ENCODE measurements at places on chromosomes 16 and 17.

DNA sequence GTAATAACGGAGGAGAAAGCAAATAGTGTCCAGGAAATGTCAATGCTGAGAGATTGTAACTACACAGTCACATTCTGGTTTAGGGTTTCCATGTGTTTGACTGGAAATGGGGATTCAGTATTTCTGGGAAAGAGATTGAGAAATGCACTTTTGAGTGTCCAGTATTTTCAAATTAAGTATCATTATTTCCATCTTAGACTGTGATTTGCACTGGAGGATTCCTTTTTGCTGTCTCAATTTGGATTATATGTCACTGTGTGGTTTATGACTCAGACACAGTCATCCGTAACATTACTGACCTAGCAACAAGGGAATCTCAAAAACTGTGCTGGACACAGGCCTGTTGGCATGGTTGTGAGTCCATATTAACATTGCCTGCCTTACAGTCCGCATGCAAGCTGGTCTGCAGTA, 681.4 kb downstream of the CDH11 start:
- peak; percentile 94 for DNase-seq

- peak; percentile 86 for DNase-seq
Measured at GRCh38 chr17:7466639-7467341, 12.6 kb downstream of the ZBTB4 start.

DNA sequence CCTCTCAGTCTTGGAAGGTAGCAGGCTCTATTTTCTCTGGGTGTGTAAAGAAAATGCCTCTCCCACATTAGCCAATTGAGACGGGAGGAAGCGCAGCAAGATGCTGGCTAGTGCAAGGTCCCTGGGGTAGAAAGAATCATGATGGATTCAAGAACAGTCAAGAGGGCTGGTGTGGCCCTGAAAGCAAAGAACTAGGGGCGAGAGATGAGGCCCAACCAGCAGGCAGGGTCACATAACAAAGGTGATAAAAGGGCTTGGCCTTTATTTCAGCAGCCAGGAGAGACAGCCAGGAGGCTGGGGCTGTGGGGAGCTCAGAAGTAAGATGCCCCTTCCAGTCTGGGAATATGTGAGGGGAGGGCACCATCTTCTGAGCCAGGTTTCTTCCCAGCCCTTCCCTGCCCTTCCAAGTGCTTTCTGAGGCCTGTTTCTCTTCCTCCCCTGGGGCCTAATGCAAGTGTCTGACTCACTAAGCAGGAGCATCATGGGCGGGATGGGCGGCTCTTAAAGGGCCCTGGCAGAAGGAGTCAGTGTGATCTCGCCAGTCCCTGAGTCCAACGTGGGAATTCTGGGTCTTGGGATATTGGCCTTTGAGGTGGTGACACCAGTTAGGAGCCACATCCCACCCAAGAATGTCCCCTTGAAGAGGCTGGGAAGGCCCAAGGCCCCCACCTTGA, 3.9 kb upstream of the NLRC5 start:
- peak; percentile 85 for DNase-seq

DNA sequence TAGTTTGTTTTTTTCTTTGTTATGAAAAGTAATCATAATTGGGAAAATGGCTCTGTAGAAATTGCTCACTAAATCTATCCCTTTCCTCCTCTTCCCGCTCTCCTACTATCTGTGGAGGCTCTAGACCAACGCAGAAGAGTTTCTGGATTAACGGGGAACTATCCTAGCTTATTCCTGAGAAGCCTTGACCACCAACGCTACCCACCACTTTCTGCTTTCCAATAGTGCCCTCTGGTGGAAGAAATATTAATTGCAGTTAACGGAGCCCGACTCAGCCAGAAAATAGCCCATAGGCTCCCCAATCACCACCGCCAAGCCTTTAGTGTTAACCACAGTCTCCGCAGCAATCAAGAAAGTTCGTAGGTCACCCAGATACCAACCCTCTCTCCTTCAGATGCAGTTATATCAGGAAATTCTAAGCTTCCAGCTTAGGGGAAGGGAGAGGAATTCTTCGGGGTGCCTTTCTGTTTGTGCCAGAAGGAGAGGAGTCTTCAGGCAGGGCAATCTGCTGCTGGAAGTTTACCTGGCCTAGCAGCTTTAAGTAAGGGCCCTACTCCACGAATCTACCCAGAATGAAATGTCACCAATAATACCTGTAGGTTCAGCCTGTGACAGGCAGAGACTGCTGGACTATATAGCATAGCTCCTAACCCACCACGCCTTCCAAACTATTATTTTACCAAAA, 23.0 kb upstream of the NSRP1 start:
- peak; percentile 36 for DNase-seq

DNA sequence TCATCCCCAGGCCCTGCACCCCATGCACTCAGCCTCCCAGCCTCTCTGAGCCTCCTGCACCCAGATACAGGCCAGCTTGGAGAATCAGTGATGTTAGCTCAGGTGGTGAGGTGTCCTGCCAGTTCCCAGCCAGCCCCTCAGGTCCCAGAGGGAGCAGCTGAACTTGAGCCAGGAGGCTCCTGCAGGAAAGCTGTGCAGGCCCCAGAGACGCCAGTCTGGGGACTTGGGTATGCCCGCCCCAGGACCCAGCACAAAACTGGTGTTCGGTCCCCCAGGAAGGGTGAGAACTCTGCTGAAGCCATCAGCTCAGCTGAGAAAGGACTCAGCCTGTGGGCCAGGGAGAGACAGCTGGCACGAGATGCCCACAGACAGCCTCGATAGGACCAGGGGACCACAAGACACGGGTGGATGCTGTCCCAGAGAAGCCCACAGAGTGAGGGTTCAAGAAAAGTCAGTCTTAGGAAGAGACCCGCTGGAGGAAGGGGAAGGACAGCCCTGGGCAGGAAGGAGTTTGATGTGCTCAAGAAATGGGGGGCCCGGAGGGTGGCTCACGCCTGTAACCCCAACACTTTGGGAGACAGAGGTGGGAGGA, 11.0 kb downstream of the ENDOV start:
- DNase-seq = no peak

DNA sequence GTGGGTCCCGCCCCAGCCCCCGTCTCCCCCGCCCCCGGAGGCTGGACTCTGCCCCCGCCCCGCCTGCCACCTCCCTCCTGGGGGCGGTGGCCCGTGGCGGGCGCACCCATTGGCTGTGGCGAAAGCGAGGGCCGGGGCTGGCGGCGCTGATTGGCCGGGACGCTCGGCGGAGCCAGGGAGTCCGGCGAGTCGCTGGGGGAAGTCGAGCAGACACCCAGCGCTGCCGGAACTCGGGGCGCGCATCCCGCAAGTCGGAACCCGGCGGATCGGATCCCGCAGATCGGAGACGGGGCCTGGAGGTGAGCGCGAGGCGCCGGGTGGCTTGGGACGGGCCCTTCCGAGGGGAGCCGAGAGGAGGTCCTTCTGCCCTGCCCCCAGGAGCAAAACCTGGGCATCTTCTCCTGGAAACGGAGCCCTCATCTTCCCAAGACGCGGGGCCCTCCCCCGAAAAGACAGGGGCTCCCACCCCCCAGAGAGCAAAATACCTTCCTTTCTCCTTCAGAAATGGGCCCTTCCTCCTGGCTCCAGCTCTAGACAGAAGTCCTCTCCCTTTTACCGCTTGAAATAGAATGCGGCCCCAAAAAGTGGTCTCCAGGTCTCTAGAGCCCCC, at the start of gene ABAT:
TSS of gene ABAT (plus strand) at position 205 of the 610 bp plus-strand sequence. CDS start 61,123 bp downstream, outside the sequence.
- DNase-seq = peak; percentile 92

- no peak for DNase-seq
Measured at GRCh38 chr16:2205967-2206313, 686 bp downstream of the MLST8 start.

- no peak for DNase-seq
Measured at GRCh38 chr16:27802664-27803439, 252.9 kb downstream of the KATNIP start.

DNA sequence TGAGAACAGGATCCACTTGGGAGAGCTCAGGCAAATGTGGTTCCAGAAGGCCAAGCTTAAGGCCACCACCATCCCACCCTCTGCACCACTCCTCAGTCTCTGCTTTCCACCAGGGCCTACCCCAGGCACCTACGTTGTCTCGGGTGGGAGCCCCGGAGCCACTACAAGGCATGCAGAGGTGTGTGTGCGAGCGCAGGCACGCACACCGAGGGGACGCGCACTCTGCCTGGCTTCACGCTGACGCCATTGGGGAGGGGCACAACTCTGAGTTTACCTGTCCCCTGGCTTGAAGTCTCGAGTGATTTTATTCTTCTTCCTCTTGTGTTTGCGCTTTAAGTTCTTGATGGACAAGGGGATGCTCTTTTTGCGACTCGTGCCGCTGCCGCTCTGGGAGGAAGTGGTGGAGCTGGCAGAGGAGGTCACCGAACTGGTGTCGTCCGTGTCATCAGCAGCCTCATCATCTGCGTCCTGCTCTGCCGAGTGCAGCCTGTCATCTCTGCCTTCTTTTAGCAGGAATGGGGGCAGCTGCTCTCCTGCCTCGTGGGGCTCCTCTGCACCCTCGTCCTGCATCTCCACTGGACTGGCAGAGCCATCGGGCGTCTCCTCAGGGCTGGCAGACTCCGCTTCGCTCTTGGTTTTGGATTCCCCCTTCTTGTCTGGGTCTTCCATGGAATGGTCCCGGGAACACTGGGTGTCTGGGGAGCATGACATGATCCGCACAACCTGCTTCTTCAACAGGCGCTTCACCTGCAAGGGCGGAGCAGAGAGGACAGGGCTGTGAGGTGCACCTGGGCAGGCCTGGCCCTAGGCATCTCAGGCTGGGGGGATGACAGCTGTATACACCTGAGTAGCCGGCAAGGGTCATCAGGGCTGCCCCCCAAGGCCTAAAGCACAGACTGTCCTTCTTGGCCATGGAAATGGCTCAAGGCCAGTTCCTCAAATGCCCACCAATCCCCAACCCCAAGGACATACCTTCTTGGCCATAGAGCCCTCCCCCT, 15.1 kb downstream of the SPHK1 start:
- DNase-seq = no peak

Data from foreskin fibroblast (primary cell).